Endothelial cell of umbilical vein (primary cell): ENCODE measurements at places on chromosomes 13 and 19. TPM values are rescaled to one million over a fixed set of nuclear protein-coding genes. Genes with fewer than 3 reads are reported as not detected.

The IFNL1 gene
- total RNA-seq = not detected in 2 replicates

The ZNF492 gene
- total RNA-seq = not detected in 2 replicates

The NUP58 gene
- total RNA-seq = 49.6 and 59.2 TPM in 2 replicates

The TGFBR3L gene
- 1.2 TPM in 1 of 2 replicates, not detected in the other for total RNA-seq

The PRR36 gene
- not detected in 2 replicates for total RNA-seq

The OXGR1 gene
- total RNA-seq = not detected in 2 replicates

The DPF1 gene
- 3.9 and 5.0 TPM in 2 replicates for total RNA-seq

The ZNF99 gene
- total RNA-seq = not detected in 2 replicates

The FARP1 gene
- total RNA-seq = 73.5 and 77.7 TPM in 2 replicates

The ATP4A gene
- total RNA-seq = not detected in 2 replicates

The BCL2L12 gene
- 52.4 and 58.5 TPM in 2 replicates for total RNA-seq

The FXYD3 gene
- not detected in 2 replicates for total RNA-seq

The MCF2L gene
- 0.58 TPM in 1 of 2 replicates, not detected in the other for total RNA-seq

The TDRD12 gene
- 0.09 TPM in 1 of 2 replicates, not detected in the other for total RNA-seq

The ISOC2 gene
- 43.6 and 49.3 TPM in 2 replicates for total RNA-seq
